Cardiac septum (tissue), 1 donor: ENCODE measurements at places on chromosomes 5 and 9. TPM values are rescaled to one million over a fixed set of nuclear protein-coding genes. Genes with fewer than 3 reads are reported as not detected.

Gene ENTREP1
- total RNA-seq = 25.1 TPM

Gene TMC1
- 0.27 TPM for total RNA-seq

Gene PRLR
- 0.30 TPM for total RNA-seq

Gene NOL6
- 16.7 TPM for total RNA-seq

DNA sequence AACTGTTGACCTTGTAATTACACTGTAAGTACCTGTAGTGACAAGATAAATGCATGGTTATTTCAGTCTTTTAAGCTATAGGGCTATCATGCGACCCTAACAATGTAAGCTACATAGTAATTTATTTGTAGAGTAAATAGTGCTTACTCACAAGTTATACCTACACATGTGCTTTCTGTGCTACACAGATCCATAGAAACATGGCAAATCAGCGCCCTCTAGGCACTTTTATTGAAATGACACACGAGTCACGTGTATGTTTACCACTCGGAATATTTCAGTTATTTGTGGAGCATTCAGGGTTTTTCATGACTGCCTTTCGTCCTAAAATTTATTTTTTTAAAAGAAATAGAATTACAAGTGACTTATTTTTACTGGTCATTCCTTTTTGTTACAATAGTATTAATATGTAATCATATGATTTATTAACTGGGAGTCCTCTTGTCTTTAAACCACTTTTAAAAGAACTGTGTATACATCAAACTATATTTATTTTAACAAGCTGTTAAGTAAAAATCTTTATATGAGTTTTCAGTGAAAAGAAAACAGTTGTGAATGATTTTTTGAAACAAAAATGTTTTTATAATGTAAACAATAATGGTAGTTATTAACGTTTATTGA, 1242.3 kb upstream of the WWC1 start:
- DNase-seq = no peak

- no peak for DNase-seq
These were observed 63.3 kb downstream of the FYB1 start for GRCh38 chr5:39156082-39156481.

DNA sequence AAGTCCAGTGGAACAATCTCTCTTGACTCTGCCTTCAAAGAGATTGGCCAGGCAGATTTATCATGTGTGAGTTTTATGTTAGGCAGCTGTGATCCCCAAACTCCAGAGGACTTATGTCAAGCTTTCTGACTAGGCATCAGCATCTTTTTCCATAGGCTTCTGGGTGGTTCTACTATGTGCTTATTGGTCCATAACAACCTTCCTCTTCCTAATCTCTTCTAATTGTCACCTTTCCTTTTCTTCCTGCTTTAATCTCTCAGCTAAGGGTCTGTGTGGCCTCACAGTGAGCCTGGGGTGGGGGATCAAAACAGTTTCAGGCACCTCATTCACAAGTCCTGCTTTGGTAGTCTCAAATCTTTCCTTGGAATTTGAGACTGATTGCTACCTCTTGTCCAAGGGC, 170.9 kb upstream of the CHD1 start:
- DNase-seq = no peak

DNA sequence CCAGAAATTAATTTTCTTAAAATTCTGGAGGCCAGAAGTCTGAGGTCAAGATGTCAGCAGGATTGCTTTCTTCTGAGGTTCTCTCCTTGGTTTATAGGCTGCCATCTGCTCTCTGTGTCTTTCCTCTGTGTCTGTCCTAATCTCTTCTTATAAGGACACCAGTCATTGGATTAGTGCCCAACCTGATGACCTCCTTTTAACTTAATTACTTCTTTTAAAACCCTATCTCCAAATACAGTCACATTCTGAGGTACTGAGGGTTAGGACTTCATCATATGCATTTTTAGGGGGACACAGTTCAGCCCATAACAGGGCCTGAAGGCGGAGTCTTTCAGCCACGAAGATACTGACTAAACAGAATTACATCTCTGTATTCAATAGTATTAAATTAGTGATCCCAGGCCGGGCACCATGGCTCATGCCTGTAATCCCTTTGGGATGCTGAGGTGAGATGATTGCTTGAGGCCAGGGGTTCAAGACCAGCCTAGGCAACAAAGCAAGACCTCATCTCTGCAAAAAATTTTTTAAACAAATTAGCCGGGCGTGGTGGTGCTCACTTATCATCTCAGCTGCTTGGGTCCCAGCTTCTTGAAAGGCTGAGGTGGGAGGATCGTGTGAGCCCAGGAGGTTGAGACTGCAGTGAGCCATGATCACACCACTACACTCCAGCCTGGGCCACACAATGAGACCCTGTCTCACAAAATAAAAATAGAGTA, 5.9 kb upstream of the RPS6 start:
- DNase-seq = no peak
